CD4-positive, alpha-beta T cell treated with Interleukin-12 subunit alpha and Interleukin-12 subunit beta, for 1 hour (primary cell): ENCODE measurements at places on chromosomes 13 and 19.

GRCh38 chr13:76293346-76293745 lies 592.9 kb downstream of the KCTD12 start:
- no peak for DNase-seq

DNA sequence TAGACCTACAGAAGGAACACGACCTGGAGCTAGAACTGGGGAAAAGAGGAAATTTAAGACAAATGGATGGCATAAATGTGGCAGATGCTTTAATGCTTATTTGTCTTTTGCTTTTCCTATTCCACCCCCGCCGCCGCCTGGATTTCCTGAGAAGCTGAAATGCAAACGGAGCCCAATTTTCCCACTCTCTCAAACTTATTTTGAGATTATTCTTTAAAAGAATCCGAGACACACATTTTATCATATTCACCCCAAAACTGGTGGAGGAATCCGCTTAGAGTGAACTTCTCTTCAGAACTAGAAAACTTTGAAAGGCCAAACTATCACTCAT lies 5.8 kb downstream of the POU4F1 start:
- no peak for DNase-seq

DNA sequence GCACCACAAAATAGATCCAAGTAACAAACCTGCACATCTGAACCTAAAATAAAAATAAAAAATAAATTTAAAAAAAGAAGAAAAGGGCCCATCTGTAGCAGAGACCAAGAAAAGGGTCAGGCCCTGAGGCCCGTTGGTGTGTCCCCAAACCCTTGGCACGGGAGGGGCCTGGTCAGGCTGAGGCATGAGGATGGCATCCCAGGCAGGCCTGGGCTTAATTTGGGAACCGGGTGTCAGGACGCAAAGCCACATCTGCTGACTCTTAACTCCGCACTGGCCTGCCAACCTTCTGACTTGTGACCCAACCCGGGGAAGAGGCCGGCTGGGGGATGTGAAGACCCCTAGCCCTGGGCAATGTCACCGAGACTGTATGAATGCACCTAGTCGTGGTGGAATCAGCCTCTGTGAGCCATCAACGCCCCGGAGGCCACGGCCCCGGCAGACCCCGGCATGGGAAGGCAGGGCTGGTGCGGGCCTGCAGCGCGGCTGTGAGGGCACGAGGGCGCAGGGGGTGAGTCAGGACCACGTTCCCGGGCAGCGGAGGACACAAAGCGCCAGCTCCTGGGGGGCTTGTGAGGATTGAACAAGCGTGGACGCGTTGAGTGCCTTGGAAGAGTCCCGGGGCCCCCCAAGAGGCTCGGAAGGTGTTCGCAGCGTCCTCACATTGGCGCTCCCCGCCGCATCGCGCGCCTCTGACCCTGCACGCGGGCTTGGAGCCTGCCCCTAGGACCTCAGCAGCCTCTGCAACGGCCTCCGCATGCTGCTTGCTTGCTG lies 38.2 kb downstream of the ATP12A start:
- DNase-seq = no peak

DNA sequence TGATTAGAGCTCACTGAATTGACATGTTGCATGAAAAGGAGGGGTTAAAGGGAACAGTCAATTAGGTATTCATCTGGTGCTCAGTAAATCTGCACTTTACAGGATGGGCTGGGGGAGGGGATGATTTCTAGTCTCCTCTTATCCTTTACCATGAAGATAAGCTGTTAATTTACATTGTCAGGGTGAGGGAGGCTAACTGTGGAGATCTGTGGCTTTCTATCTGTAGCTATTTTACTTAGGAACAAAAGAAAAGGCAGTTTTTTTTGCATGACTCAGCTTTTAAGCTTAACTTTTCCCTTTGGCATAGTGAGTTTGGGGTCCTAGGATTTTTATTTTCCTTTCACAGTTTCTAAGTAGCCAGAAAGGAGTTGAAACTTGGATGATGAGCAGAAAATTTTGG lies 253.3 kb downstream of the LMO7 start:
- no peak for DNase-seq

- DNase-seq = peak; percentile 66
Observed at GRCh38 chr13:50126993-50127725, 111.9 kb downstream of the KCNRG start.

GRCh38 chr13:113777311-113778260 lies 18.6 kb downstream of the TMEM255B start:
- no peak for DNase-seq

GRCh38 chr13:66171920-66172319 lies 1058.2 kb downstream of the PCDH9 start:
- no peak for DNase-seq

DNA sequence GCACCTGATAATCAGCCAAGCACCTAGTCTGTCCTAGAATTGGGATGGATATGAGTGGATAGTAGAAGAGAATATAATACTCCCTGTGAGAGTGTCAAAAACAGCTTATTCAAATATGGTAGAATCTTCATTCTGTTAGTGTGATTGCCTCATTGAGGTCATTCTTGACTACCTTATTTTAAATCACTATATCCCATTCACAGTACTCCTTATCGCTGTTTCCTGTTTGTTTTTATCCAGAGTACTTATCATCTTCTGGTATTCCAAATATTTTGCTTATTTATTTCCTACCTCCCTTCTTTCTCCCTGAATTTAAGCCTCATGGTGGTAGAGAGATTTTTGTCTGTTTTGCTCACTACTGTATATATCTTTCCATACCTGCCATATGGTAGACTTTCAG lies 9.9 kb downstream of the NDFIP2 start:
- no peak for DNase-seq

DNA sequence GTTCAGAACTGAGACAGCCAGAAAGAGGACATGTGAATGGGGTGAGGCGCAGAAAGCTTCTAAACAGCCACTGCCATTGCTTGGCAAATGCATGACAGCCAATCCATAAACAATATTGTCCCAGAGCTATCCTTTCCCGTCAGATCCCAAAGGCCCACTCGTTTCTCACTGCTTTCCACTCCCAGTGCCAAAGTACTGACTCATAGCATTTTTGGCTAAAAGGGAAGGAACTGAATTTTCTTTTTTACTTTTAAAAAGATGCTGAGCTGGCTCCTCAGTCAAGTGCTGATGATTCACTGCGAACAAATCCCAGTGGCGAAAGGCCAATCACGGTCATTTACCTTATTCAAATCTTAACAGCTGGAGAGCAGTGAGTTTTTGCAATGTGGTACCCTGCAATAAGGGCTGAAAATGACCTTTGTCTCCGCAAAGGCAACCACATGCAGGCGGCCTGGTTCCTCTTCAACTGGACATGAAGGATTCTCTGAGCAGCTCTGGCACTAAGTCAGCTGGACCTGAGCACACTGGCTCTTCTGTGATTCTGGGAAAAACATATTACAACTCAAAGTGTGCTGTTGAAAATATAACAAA lies 151.7 kb downstream of the DCLK1 start:
- DNase-seq = no peak

DNA sequence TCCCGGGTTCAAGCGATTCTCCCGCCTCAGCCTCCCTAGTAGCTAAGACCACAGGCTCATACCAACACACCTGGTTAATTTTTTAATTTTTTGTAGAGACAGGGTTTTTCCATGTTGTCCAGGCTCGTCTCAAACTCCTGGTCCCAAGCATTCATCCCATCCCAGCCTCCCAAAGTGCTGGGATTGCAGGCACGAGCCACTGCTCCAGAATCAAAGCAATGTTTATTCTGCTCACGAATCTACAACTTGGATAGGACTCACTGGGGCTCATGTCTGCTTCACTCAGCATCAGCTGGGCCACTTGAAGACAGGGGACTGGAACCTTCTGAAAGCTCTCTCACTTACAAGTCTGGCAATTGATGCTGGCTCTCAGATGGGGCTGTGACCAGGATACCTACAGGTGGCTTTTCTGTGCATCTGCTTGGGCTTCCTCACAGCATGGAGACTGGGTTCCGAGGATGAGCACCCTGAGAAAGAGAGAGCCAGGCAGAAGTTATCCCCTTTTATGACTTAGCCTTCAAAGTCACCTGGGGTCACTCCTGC lies 8.2 kb upstream of the ZNF792 start:
- no peak for DNase-seq

- DNase-seq = peak; percentile 4
Observed at GRCh38 chr13:50284540-50284939, 269.3 kb downstream of the KCNRG start.

GRCh38 chr19:6423499-6424194 lies 964 bp downstream of the KHSRP start:
- peak; percentile 28 for DNase-seq

DNA sequence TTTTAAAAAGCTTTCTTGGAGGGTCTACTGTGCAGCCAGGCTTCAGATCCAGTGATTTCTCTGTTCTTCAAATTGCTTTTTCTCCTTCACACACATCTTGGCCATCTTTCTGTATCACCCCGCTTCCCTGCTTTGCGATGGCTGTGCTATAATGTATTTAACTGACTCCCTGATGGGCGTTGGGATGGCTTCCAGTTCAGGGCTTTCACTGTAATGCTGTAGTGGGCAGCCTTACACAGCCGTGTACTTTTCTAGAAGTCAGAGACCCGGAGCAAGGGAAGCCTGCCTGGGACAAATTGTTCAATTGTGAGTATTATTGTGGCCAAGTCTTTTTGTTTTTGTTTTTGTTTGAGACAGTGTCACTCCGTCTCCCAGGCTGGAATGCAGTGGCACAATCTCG lies 19.4 kb upstream of the PAK4 start:
- DNase-seq = no peak

- DNase-seq = no peak
Observed at GRCh38 chr13:41997396-41997795, 36.5 kb upstream of the VWA8 start.

DNA sequence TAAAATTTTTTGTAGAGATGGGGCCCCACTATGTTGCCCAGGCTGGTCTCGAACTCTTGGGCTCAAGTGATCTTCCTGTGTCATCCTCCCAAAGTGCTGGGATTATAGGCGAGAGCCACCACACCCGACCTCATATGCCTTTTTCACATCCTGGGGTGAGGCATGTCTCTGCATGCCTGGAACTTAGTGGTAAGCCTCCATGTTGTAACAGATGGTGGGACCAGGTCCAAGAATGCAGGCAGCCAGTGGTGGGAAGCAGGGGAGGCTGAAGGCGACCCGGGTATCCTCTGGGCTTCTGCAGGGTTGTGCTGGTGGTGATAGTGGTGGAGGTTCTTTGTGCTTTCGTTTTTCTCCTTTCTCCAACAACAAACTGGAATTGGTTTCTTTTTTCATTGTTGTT lies 30.1 kb upstream of the CCDC124 start:
- no peak for DNase-seq

DNA sequence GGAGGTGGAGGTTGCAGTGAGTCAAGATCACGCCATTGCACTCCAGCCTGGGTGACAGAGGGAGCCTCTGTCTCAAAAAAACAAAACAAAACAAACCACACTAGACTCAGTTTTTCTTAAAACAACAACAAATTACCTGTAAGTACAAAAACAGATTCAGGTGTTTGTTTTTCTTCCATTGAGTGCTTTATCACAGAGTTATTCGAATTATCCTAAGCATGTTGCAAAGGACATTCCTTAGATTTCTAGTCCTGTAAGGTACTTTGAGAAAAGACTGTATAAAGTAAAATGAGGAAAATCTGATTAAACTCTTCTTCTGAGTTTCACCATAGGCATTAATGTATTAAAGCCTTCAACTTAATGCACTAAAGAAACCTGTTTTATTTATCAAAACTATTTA lies 2.2 kb upstream of the EEF1AKMT1 start:
- DNase-seq = no peak

- DNase-seq = no peak
Observed at GRCh38 chr13:50529154-50529882, 314.2 kb downstream of the DLEU7 start.

DNA sequence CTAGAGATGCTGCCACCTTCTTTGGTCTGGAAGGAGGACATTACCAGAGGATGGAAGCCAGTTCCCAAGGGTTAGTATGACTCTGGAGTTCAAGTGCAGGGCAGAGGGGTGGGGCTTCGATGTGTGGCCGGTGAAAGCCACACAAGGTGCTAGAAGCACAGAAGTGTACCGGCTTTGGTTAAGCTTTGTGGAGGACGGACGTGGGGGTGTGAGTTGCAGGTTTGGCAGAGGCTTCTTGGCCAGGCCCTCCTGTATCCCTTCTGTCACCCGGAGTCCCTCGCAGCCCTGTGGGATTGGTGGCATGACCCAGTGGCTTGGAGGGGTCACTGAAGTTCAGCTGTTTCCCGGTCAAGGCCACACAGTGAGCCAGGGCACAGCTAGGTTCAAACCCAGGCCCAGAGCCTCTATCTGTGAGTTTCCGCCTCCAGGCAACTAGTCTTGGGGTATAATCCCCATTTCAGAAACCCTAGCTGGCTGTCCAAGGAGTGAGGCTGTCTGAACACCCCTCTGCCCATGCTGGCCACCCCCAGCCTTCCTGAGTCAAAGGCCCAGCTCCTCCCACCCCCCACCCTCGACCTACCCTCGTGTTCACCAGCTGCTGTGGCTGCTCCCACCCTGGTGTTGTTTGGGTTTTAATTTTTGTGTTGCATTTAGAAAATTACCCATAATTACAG lies 4.6 kb upstream of the SSBP4 start:
- DNase-seq = no peak

DNA sequence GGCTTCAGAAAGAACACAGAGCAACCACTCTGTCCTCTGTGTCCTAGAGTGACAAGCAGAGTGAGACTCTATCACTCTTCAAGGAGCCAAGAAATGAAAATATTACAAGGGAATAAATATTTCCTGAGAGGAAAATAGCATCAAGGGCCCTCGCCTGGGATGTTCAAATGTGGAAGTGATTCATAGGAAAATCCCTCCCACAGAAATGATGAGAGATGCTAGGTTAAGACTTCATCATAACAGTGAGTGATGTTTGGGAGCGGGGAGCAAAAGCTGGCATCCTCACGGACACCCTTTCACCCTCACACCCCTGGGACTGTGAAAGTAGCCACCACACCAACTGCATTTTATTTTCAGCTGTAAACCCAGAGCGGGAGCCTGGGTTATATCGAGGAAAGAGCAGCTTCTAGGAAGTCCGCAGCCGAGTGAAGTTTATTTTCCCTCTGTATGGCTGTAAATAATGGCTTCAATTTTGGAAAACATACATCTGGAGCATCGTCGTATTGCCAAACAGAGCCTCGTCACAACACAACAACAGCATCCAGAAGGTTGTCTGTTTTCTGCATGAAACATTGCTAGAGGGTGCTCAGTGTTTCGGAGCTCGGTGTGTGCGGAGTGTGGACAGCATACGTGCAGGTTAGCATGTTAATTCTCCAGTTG lies 54.8 kb downstream of the DLEU7 start:
- no peak for DNase-seq

DNA sequence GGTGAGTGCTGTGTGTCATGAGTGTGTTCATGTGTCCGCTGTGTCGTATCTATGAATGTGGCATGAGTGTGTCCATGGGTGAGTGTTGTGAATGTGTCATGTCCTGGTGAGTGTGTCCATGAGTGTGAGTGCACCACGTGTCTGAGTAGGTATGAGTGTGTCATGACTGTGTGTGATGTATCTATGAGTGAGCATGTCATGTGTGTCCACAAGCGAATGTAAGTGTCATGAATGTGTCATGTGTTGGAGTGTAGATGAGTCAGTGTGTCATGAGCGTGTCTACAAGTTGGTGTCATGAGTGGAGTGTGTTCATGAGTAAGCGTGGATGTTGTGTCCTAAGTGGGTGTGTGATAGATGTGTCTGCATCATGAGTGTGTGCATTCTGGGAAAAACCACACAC lies 129.4 kb downstream of the TUBA3C start:
- DNase-seq = no peak
